RKO (cell line): ENCODE measurements at places on chromosomes 12 and 14.
A peak's percentile ranks its signal among the peaks of the same experiment; 100 is the strongest.

DNA sequence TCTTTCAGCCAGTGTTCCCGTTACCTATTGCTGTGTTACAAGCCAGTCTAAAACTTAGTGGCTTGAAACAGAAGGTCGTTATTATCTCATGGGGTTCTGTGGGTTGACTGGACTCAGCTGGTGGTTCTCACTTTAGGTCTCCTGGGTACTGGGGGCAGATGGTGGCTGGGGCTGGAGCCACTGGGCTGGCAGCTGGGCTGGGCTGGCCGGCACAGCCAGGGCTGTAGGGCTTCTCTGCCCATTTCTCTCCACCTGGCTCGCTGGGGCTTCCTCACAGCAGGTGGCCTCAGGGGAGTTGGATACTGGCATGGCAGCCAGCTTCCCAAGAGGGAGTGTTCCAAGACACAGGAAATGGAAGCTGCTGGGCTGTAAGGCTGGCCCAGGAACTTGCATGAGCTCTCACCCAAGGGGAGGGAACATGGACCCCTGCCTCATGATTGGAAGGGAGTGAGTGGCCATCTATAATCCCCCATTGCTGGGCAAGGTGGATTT lies 27.0 kb downstream of the TUNAR start:
- DNase-seq = no peak

DNA sequence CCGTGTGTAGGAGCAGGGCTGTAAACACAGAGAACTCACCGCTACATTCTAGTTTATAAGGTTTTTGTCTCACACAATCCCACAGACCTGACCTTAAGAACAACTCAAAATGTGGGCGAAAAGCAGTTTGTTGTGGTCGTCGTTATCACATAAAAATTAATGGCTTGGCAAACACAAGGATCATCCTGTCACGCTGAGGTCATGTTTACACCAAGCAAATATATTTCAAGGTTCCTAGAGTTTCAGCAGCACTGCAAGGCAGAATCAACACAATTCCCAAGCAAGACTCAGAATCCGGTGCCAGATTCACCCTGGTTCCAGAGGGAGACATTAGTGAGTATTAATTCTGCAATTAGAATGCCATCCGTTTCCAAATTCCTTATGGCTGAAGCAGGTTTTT lies 30.1 kb upstream of the MAP1LC3B2 start:
- no peak for DNase-seq

DNA sequence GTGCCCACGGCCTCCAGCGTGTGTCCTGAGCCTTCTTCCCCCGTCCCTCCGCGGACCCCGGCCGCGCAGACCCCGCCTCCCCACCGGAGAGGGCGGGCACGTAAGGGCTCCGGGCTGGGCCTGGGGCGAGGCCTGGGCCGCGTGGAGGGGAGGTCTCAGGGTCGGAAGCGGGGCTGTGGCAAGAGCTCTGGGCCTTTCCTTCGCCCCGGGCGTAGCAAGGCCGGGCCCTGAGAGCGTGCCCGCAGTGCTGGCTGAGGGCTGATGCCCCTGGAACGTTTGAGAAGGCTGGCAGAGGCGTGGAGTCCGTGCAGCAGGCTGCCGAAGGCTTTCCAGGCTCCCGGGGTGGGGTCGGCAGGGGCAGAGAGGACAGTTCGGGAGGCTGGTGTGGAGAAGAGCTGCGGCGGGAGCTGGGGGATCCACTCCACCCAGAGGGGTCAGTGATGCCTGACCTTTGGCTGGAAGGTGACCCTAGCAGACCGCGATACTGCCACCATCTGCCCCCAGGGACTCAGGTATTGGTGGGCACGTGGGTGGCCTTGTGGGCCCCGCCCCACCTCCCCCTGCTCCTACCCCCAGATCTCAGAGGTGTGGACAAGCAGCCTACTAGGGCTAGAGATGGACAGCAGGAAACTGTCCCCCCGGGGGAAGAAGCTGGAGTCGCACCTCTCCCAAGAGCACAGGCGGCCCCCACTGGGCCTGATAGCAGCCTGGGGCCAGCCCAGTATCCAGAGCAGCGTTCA lies 558 bp downstream of the TEX22 start:
- DNase-seq = peak; percentile 51

- no peak for DNase-seq
Measured at GRCh38 chr12:50442178-50442908, 41.7 kb downstream of the LARP4 start.

GRCh38 chr12:43131301-43131700 lies 420.7 kb downstream of the ADAMTS20 start:
- no peak for DNase-seq

DNA sequence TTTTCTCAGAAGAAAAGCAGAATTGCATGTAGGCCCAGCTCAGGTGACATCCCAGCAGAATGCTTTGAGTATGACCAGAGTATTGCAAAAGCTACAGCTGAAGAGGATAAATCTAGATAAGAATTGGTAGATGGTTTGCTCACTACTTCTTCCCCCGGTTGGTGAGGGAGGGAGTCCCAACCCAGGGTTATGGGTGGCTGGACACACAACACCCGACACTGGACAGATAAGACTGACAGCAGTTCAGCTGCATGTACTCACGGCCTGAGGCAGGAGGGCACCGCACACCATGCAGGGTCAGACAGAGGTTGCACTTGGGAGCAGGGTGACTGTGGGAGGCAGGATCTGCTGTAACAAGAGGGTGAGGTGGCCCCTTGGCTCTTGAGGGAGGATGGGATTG lies 1.7 kb upstream of the CLEC4C start:
- no peak for DNase-seq

GRCh38 chr14:23751616-23752015 lies 115.5 kb downstream of the DHRS2 start:
- DNase-seq = no peak

- no peak for DNase-seq
Measured at GRCh38 chr14:99768381-99768780, 24.8 kb upstream of the EML1 start.

DNA sequence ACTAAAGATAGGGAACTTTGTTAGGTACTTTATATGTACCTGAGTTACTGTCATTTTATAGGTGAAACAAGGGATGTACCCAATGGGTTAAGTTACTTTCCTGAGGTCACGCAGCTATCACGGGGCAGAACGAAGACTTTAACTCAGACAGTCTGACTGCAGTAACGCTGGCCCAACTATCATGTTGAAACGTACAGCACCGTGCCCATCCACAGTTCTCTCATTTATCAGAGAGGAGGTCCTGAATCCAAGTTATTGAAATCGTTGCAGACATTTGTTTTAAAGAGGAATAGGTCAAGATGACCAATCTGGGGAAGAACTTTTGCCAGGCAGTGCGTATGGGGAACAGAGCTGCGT lies 587 bp upstream of the C12orf75 start:
- no peak for DNase-seq

- no peak for DNase-seq
Measured at GRCh38 chr12:90253136-90253535, 544.5 kb upstream of the ATP2B1 start.

DNA sequence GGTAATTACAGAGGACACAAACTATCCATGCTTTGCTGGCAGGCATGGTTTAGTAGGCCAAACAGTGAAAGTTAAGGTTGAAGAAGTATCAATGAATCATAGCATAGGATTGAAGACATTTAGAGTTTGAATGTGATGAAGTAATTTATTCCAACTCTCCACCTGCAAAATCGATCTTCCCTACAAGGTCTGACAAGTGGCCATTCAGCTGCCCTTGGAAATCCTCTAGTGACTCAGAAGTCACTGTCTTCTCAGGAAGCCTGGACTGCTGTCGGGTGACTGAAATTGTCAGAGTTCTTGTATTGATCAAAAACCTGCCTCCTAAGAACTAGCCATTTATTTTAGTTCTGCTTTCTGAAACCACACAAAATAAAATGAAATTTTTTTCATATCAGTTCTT lies 17.7 kb upstream of the STXBP6 start:
- no peak for DNase-seq

DNA sequence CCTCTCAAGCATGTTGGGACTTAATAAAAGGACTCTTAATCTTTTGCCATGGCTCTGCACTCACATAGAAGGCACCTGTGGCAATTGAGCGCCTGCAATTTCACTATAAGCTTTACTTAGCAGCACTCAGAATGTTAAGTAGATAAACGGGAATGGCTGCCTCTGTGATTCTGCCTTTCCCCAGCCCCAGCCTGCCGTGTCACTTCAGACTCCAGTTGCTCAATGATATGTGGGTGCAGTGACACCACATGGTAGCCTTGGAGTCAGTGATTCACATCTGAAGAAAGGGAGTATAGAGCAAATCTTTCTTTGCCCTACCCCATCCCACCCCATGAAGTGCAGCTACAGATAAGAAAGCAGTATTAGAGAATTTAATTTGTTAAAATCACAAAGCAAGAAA lies 96.1 kb downstream of the ZFC3H1 start:
- DNase-seq = no peak

DNA sequence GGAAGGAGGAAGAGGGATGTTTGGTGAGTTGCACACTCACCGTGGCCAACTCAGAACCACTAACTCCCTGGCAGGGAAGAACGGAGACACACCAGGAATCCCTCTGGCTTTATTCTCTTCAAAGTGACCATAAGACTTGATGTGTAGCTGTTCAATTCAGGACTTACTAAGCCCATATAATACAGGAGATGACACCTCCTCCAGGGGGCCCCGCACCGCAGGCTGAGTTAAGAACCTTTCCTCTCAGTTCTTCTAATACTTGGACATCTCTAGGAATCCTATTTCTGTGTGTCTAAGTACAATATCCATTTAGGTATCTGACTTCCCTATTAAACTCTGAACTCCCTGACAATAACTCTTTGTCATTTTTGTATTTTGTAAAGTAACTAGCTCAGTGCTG lies 49.5 kb downstream of the DCAF4 start:
- peak; percentile 44 for DNase-seq

- no peak for DNase-seq
Measured at GRCh38 chr14:58671024-58671423, 33.3 kb downstream of the DACT1 start.

DNA sequence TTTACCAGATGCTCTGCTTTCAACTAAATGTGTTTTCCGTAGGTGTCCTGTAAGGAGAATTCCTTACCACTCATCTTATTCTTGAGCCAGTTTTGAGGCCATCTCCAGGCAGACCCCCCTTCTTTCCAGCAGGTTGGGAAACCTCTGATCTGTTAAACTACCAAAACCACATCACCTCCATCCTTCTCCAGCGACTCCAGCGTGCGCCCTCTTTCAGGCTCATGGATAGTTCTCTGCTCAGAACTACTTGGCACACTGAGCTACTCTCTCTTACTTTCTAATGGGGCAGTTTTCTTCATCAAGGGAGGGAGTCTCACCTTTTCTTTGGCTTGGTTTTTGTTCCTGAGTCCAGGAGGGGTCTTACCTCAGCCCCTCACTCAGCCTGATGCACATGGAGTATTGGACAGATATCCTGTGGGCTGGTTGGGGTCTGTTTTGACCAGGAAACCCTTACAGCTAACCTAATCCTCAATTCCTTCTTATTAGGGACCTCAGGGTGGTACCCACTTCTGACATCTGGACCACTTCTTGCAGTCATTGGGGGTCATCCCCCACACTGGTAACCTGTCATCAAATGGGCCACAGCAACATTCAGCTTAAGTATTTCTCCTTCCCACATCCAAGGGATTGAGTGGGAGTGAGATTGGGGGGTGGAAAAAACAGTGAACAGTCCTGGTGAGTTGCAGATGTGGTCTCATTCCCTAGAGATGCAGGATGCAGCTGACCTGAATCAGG lies 5.2 kb downstream of the DHRS2 start:
- no peak for DNase-seq

- DNase-seq = no peak
Measured at GRCh38 chr14:101557811-101558738, 3.2 kb upstream of the DIO3 start.

DNA sequence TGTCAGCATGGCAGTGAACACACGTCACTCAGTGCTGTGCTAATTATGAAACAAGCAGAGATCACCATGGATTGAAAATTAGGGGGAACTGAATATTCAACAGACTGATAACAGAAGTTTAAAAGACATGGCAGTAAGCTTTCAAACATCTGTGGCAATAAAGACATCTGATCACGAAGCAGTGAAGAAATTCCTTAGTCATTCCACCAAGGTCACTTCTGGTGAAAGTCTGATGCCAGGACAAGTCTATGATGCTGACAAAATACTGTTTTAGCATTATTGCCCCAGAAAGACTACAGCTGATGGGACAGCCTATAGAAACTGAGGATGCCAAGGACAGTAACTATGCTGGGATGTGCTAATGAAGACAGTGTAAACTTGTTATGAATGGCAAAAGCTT lies 126.9 kb upstream of the RBM19 start:
- DNase-seq = no peak

- DNase-seq = no peak
Measured at GRCh38 chr14:59249029-59249428, 60.6 kb downstream of the DAAM1 start.

DNA sequence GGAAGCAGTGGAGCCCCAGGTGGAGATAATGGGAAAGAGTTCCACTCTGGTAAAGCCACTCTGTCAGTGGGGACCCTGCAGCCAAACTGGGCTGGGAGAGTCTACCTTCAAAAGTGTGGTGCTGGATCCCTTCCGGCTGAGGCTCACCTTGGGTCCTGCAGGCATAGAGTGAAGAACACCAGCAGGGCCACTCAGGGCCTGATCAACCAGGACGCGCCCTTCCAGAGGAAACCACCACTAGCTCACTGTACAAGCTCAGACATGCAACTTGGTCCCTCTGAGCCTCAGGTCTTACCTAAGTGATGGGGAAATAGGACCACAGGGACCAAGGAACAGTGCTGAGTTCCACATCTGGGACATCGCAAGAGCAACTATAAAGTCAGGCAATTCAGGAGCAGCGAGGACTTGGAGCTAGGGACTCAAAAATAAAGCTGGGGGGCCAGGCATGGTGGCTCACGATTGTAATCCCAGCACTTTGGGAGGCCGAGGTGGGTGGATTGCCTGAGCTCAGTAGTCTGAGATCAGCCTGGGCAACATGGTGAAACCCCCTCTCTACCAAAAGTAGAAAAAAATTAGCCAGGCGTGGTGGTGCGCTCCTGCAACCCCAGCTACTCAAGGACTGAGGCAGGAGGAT lies 5.9 kb upstream of the PRPH start:
- no peak for DNase-seq

GRCh38 chr12:108638997-108639822 lies 5.5 kb upstream of the SELPLG start:
- DNase-seq = no peak

DNA sequence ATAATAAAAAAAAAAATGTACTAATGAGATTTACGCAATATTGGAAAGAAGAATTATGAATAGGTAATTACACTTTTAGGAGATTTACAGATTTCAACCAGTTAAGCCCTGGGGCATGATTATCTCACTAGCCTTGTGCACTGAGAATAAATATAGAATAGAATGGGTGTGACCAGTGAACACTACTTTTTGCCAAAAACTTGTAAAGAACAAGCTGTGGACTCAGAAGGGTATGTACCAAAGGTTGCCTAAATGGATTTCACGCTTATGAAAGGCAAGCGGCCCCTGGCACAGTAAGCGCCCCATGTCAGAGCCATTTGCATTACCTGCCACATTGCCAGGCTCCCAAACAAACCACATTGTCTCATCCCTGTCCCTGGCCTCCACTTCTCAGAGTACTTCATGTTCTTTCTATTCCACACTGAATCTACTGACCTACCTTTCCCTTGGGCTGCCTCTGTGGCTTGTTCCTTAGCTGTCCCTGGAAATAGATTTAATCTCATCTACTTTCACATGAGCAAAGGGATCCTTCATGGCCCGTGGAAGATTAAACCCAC lies 170.6 kb upstream of the DIO2 start:
- DNase-seq = no peak

- DNase-seq = no peak
Measured at GRCh38 chr14:100052819-100053218, 12.4 kb upstream of the EVL start.

- no peak for DNase-seq
Measured at GRCh38 chr14:90756755-90757345, 59.4 kb downstream of the TTC7B start.
